ENCODE measurements at places on chromosomes 3 and 15.

DNA sequence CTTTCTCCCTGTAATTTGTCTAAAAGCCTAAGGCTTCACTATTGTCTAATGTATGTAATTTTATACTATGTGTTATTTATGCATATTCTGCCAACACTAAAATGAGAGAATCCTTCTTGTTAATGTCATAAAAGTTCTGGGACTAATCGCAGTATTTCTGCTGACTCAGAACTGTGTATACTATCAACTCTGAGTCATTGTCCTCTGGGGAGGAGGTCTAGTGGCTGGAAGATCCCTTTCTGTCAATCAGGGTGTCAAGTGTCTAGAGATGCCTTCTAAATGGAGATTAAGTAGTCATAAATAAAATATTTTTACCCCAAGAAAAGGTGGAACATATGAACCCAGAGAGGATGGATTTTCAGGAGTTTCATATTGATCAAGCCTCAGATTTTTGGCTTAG lies 473.4 kb downstream of the AGBL1 start:
- no peak for DNase-seq

DNA sequence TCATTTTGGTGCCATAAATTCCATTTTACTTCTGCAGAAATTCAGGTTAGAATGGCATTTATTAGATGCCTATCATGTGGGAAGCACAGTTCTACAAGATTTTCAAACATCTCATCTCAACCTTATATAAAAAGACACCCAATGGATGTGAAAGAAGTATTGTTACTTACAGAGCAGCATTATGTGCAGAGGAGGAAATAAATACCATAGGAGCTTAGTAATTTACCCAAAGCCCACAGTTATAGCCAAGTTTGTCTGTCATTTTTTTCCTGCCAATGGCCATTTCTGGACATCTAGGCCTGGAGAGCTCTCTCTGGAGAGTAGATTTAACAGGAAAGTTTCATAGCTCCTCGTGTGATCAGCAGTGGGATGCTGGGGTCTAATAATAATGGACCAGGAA lies 659.4 kb upstream of the NAALADL2 start:
- no peak for DNase-seq

GRCh38 chr15:74307827-74308811 lies 59.3 kb downstream of the CYP11A1 start:
- peak; percentile 46 for DNase-seq

- no peak for DNase-seq
These were observed 87.2 kb downstream of the SLCO3A1 start for GRCh38 chr15:91940496-91941381.

DNA sequence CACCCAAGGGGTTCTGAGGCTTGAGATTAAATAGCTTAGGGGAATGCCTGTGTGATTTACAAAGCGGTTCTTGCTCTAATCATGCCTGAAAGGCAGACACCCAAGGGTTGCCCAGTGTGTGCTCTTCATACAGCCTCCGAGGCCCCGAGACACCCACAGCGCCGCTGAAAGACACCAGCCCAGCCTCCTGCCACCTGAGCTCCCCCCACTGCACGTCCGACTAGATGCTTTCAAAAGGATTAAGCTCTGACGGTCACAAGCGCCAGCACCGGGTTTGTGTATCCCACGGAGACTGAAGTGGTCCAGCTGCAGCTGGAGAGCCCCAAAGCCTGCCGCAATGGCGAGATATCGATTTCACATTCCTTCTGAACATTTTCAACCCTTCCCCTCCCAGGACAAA lies 50.3 kb downstream of the SPATA12 start:
- DNase-seq = no peak

GRCh38 chr3:144127700-144128099 lies 156.1 kb downstream of the DIPK2A start:
- DNase-seq = no peak

GRCh38 chr3:28598165-28598564 lies 249.5 kb upstream of the AZI2 start:
- DNase-seq = no peak

DNA sequence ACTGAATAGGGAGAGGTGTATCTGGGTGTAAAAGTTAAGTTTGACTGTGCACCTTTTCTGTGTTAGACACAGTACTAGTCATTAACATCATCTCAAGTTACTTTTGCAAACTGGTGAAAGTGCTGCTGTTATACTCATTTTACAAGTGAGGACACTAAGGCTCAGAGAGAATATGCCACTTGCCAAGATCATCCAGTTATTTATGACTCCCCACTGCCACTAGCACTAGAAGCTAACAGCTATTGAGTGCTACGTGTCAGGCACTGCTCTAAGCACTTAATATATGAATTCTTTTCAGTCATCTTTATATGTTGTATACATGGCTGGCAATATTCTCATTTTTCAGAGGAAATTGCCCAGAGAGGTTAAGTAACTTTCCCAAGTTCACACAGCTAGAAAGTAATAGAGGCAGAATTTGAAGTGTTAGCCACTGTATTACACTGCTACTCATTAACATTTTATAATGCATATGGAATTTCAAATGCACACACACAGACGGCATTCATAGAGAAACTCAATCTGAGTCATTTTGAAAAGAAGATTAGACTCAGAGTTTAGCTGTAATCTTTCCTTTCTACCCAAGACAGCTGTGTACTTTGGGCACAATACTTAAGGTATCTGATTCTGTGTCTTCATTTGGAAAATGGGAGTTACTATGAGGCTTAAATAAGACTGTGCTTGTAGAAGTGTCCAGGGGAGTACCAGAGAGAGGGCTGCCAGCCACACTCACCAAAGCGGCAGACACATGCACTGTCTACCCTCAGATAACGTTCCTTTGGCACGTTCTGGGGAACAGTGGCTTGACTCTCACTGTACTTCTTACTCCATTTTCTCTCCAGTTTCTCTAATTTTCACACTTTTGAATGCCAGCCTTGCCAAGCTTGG lies 1.3 kb upstream of the MASP1 start:
- no peak for DNase-seq

DNA sequence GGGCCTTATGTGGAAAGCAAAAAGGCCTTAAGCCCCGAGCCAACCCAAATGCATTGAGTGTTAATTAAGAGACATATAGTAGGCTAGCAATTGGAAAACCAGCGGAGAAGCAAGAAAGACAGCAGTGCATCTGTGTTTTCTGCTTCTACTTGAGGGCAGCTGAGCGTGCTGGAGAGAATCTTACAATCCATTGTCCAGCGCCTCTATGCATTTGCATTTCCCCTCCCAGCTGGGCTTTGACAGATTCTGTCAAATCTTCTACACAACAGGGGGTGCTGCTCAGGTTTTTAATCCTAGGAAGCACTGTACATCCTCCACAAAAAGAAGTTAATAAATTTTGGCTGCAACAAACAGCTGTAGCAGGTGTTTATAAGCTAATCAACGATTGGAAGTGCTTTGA lies 23.9 kb downstream of the SSR3 start:
- no peak for DNase-seq

GRCh38 chr3:66483006-66483405 lies 17.8 kb downstream of the LRIG1 start:
- DNase-seq = no peak
